ENCODE measurements at places on chromosomes 5 and 9. TPM values are rescaled to one million over a fixed set of nuclear protein-coding genes. Genes with fewer than 3 reads are reported as not detected.

DNA sequence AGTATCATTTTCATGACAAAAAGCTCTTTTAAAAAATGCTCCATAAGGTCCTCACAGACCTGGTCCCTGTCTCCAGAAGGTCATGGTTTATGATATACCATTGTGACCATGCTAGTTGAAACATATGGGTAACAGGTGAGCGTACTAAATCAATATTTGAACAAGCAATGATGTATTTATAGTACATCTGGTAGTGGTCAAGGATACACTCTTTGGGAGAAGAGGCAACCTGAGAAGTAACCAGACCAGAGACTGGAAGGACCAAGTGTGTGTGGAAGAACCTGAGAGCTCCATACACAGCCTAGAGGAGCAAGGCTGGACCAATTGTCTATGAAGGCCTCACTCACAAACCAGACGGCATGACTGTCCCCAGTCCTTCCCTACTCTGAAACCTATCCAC lies 55.1 kb downstream of the LHFPL2 start:
- H3K36me3 ChIP-seq, result peaks cover 8% of the 10 kb centered on the region
- H3K27ac ChIP-seq, result no peak overlapping the region

DNA sequence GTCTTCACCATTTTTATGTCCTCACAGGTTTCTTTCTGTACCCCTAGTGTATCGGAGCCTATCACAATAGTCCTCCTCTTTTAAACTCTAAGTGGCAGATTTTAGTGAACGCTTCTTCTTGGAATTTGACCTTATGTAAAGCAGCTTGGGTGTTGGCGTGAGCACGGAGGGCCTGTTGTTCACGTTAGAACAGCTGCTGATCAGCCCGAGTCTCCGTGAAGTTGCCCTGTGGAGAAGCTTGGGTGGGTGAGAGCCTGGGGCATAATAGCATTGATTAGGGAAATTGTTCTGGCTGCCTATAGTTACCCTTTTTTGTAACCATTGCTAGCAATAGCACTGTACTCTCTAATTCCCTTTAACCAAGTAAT lies 167.0 kb upstream of the OTULINL start:
- no peak overlapping the region for H3K4me3 ChIP-seq
- H3K27me3 ChIP-seq, result no peaks in the 10 kb centered on the region
- DNase-seq, result no peak
- H3K27ac ChIP-seq, result no peak overlapping the region
- peaks cover 79% of the 10 kb centered on the region for H3K36me3 ChIP-seq

The PDE8B gene
- 4.0 TPM for polyA plus RNA-seq

The SLC36A3 gene
- not detected for polyA plus RNA-seq

The PCDHB6 gene
- 0.96 TPM for polyA plus RNA-seq

The GDNF gene
- polyA plus RNA-seq, result 4.2 TPM

GRCh38 chr9:97470076-97470475 lies 31.4 kb upstream of the TMOD1 start:
- H3K4me3 ChIP-seq, result no peak overlapping the region
- H3K36me3 ChIP-seq, result peaks cover 39% of the 10 kb centered on the region
- H3K27ac ChIP-seq, result no peak overlapping the region
- DNase-seq, result no peak
- no peaks in the 10 kb centered on the region for H3K4me1 ChIP-seq
- H3K27me3 ChIP-seq, result no peaks in the 10 kb centered on the region

The FAF2 gene
- polyA plus RNA-seq, result 50.9 TPM

- peaks cover 17% of the 10 kb centered on the region for H3K36me3 ChIP-seq
- peaks cover 37% of the 10 kb centered on the region for H3K4me1 ChIP-seq
- DNase-seq, result peak; percentile 29
- H3K27ac ChIP-seq, result peak overlapping the region; percentile 60
- H3K27me3 ChIP-seq, result no peaks in the 10 kb centered on the region
These were observed 720 bp downstream of the NOTCH1 start for GRCh38 chr9:136544964-136545691.

Measured in large intestine (tissue), 12 donors.